Activated CD8-positive, alpha-beta memory T cell treated with anti-CD3 and anti-CD28 coated beads, Interleukin-2, amount 10 ng/mL, durations not matched to agents 7 days and 5 days (primary cell): ENCODE measurements at places on chromosomes 1 and 21.

DNA sequence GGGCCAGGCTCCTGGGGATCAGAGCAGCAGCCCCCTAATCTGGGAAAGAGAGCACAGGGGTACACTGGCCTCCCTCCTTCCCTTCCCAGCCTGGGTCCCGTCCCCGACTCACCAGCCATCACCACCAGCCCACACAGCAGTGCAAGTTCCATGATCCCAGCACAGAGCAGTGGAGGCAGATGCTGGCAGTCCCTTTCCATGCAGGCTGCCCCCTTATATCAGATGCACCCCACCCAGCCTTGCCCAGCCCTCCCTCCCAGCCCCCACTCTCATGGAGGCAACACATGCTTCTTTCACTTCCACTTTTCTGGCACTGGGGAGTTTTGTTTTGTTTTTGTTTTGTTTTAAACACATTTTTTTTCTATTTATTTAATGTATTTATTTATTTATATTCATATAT, at the start of gene PLA2G2D:
Gene PLA2G2D (minus strand): TSS at position 190 of the 400 bp plus-strand sequence. CDS start 38 bp downstream, at position 152.
- no peak for DNase-seq

GRCh38 chr1:48687282-48688045, 89.2 kb downstream of the BEND5 start:
- no peak for DNase-seq

GRCh38 chr1:13769212-13769611, 69.2 kb downstream of the PRDM2 start:
- no peak for DNase-seq

DNA sequence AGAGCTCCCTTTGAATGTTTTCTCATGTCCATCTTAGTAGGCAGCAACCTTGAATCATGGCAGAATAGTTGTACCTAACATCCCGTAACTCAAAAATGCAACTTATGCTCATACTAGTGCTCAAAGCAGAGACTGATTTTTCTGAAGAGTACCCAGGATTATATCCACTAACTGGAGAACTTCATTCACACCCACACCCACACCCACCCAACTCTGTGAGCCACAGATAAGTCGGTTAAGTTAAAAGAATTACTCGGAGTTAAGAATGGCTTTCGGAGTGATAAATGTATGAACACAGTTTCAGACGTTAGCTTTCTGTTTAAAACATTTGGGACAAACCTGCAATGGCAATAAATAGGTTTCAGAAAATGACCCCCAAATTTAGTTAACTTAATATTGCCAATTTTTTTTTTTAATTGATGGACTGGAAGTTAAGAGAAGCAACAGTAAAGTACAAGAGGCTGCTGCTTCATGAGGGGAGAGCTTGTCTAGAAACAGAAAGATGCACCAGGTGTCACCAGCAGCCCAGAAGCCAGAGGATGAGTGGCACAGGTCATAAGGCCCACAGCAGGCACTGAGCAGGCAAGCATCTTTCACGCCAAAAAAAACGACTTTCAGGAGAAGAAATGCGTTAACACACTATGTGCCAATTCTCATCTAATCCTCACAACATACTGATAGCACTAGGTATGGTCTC, 48.4 kb upstream of the C1orf198 start:
- DNase-seq, result no peak

- DNase-seq, result no peak
Measured at GRCh38 chr1:184473176-184473966, 86.5 kb downstream of the C1orf21 start.
